ENCODE measurements at places on chromosomes 2 and 18.

- DNase-seq, result no peak
Measured at GRCh38 chr2:117703858-117704257, 110.6 kb upstream of the DDX18 start.

GRCh38 chr2:44126106-44126797, 42.4 kb upstream of the PPM1B start:
- no peak for DNase-seq

- DNase-seq, result peak; percentile 36
Measured at GRCh38 chr2:31318361-31319336, 84.7 kb downstream of the EHD3 start.

GRCh38 chr18:2451556-2451955, 119.7 kb downstream of the METTL4 start:
- DNase-seq, result no peak

- DNase-seq, result peak; percentile 74
Measured at GRCh38 chr18:45910405-45911023, 56.6 kb downstream of the EPG5 start.

GRCh38 chr18:44937960-44938719, 257.5 kb downstream of the SETBP1 start:
- DNase-seq, result no peak

- DNase-seq, result no peak
Measured at GRCh38 chr2:31101701-31102100, 36.5 kb downstream of the GALNT14 start.

GRCh38 chr2:168424971-168425370, 31.1 kb upstream of the CERS6 start:
- DNase-seq, result no peak

DNA sequence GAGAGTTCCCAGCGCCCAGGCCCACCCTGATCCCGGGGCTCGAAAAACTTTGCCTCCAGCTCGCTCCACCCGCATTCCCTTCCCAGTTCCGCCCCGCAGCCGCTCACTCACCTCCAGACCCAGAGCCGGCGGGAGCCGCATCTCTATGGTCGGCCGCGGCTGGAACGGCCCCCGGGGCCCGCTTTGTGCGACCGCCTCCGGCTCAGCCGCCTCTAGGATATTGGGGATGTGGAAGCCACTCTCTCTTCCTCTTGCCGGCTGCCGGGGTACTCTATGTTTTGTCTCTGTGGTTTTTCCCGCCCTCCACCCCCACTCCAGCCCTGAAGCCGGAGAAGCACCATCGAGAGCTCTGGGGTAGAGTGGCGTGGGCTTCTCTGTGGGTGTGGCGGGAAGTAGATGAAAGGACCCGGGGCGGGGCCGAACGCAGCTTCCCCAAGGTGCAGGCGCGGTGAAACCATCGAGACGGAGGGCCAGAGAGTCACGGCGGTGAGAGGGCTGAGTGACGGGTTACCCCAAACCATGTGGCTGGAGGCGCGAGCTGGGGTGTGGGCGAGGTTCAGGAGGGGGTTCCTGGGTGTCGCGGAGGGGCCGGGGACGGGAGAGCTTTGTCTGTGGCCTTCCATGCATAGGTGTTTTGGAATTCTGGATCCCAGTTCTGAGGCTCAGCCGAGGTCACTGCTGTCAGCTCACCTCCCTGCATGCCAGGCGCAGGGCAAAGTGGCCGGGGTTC, at the start of the genes BCS1L and ZNF142:
Gene BCS1L, plus strand, starts transcription at position 426 of the 730 bp plus-strand sequence. CDS start 1,305 bp downstream, outside the sequence.
Gene ZNF142, minus strand, starts transcription at position 366 of the 730 bp plus-strand sequence. CDS start 3,194 bp downstream, outside the sequence.
- DNase-seq, result peak; percentile 96

- no peak for DNase-seq
Measured at GRCh38 chr2:40178171-40178778, 273.6 kb downstream of the SLC8A1 start.

- no peak for DNase-seq
Measured at GRCh38 chr2:130390460-130391057, 34.7 kb downstream of the PTPN18 start.

GRCh38 chr2:218387369-218388194, 5.5 kb downstream of the SLC11A1 start:
- no peak for DNase-seq

GRCh38 chr2:121178730-121179129, 106.3 kb downstream of the TFCP2L1 start:
- no peak for DNase-seq

- DNase-seq, result no peak
Measured at GRCh38 chr2:121809607-121810006, 54.2 kb downstream of the TSN start.

GRCh38 chr2:64667535-64667934, 13.8 kb upstream of the SERTAD2 start:
- DNase-seq, result no peak

GRCh38 chr2:238987352-238987981, 139.6 kb downstream of the TWIST2 start:
- no peak for DNase-seq

GRCh38 chr2:32622570-32623310, 5.1 kb upstream of the TTC27 start:
- DNase-seq, result no peak

DNA sequence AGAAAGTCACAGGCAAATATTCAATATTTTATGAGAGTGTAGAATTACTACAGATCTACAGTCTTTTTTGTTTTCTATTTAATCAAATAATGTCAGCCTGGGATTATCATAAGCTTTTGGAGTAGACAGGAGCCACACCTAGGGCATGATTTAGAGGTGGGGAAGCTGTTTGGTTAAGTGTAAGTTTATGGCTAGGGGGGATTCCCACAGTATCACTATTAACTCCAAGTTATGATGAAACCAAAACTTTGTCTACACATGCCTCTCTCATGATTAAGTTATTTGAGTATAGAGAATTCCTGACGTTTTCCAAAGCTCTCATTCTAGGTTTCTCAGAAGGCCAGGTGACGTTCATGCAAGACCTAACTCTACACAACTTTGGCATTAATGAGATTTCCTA, 2.1 kb downstream of the SERPINB10 start:
- DNase-seq, result no peak

DNA sequence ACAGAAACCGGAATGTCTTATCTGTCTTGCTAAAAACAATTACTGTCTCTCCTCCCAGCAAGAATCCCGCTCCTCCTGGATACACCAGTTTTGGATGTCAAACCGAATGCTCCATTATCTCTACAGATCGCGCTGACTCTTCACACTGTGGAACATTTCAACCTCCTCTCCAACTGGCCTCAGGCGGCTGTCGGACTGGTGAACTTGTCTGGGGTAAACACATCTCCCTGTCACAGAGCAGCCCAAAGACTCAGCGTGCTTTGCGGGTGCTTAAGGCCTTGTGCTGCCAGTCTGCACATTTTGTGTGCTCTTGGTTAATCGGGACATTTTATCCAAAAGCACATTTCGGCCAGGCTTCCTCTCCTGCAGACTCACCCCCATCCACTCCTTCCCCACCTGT, 173.1 kb downstream of the ICOS start:
- DNase-seq, result no peak

GRCh38 chr18:29174891-29175290, 998.0 kb upstream of the CDH2 start:
- DNase-seq, result no peak

GRCh38 chr18:23882616-23883276, 131.8 kb upstream of the TTC39C start:
- DNase-seq, result no peak

- DNase-seq, result no peak
Measured at GRCh38 chr2:241199897-241200821, 11.7 kb downstream of the ANO7 start.

DNA sequence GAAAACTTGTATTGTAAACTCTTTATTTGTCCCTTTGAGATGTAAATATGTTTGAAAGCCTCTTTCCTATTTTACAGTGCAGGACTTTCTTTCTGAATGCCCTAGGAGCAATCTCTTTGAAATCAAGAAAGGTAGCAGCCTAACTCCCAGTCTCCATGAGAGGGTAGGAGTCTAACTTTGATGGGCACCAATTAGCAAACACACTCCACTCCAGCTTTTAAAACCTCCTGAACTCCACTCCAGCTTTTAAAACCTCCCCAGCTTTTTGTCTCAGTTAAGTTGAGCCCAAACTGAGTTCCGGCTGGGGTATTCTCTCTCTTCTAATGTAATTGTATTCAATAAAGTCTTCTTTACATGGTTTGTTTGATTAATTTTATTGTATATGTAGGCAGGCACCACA, 493.7 kb upstream of the CDH7 start:
- DNase-seq, result no peak

GRCh38 chr2:6079405-6079804, 387.2 kb downstream of the SOX11 start:
- DNase-seq, result no peak

- no peak for DNase-seq
Measured at GRCh38 chr2:170394641-170395387, 216.9 kb downstream of the MYO3B start.

- DNase-seq, result no peak
Measured at GRCh38 chr2:198028955-198029354, 224.6 kb downstream of the PLCL1 start.

DNA sequence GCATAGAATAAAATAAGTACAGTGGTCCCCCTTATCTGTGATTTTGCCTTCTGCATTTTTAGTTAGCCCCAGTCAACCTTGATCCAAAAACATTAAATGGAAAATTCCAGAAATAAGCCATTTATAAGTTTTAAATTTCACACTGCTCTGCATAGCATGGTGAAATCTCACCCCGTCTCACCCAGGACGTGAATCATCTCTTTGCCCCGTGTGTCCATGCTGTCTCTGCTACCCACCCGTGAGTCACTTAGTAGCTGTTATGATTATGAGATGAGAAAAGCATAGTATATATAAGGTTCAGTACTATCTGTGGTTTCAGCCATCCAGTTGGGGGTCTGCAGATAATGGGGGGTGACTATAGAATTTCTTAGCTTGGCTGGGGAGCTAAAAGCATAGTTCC, 67.3 kb downstream of the RHBDD1 start:
- DNase-seq, result peak; percentile 15

GRCh38 chr2:211941216-211941747, 597.3 kb downstream of the ERBB4 start:
- no peak for DNase-seq

DNA sequence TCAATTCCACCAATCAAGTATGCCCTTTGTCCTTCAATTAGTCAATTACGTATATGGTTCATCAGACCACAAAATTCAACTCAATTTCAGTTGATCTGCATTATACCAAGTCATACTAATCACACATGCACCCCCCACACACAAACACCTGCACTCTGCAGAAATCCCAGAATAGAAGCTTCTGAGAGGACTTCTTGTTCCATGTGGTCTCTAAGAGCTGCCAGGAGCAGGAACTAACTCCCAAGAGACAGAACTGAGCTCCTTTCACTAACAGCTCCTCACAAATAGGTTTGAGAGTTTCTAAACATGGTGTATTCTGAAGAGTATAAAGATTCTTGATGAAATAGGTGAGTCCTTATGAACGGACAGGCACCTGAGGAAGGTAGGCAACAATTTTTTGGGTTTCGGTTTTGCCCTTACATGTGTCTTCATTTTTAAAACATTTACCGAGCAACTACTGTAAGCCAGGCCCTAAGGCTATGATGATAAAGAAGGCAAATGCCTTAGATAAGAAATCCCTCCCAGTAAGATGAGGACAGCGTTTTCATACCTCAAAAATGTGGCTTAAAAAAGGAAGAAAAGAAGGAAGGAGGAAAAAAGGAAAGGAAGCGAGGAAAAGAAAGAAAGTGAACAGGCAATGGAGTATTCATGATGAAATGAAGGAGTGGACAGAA, 183.1 kb downstream of the PID1 start:
- no peak for DNase-seq

DNA sequence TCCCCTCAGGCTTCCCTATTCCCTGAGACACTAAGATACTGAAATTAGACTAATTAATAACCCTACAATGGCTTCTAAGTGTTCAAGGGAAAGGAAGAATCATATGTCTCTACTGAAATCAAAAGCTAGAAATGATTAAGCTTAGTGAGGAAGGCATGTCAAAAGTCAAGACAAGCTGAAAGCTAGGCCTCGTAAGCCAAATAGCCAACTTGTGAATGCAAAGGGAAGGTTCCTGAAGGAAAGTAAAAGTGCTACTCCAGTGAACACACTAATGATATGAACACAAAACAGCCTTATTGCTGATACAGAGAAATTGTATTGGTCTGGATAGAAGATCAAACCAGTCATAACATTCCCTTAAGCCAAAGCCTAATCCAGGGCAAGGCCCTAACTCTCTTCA, 10.0 kb downstream of the ZC3H8 start:
- DNase-seq, result no peak

- no peak for DNase-seq
Measured at GRCh38 chr2:116669782-116670181, 1144.7 kb upstream of the DDX18 start.

- no peak for DNase-seq
Measured at GRCh38 chr18:22433956-22434355, 16.2 kb upstream of the CTAGE1 start.

DNA sequence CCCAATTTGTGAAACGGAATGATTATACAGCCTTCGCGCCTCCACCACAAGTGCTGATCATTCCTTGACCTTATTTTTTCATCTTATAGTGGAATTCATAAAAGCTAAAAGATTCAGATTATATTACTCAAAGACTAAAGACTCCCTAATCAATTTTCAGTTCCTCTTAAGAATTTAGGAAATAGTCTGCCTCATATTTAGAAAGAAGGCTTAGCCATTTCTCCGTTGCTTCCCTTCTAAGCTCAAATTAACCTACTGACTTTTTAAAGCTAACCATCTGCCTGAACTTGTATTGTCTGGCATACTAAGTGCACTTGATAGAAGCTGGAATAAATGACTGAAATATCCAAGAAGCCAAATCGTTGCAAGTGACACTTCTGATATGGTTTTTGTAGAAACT, 44.7 kb downstream of the HNRNPLL start:
- no peak for DNase-seq

- DNase-seq, result no peak
Measured at GRCh38 chr2:149767516-149767974, 180.0 kb upstream of the MMADHC start.

DNA sequence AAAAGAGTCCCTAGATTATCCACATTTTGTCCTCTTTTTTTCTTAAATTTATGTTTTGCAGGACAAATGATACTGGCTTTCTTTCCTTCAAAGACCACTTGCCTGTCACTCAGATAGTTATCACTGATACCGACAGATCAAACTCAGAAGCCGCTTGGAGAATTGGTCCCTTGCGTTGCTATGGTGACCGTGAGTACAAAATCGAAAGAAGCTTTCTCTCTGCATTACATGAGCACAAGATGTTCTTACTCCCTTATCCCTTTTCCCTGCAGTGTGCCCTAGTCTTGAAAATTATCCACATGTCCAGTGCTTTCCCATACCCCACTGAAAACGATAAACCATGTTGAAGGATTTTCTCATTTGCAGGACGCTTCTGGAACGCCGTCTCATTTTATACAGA, 738.5 kb downstream of the CNTNAP5 start:
- DNase-seq, result no peak

GRCh38 chr2:170462433-170463205, 252.5 kb upstream of the SP5 start:
- no peak for DNase-seq

Measured in stimulated activated CD4-positive, alpha-beta T cell treated with anti-CD3 and anti-CD28 coated beads, Interleukin-4, amount 100 ng/mL, for 24 hours (primary cell).